Osteocyte (in vitro differentiated cells): ENCODE measurements at places on chromosomes 16 and 17.

GRCh38 chr16:6605490-6605889 lies 727.2 kb upstream of the RBFOX1 start:
- DNase-seq: no peak

DNA sequence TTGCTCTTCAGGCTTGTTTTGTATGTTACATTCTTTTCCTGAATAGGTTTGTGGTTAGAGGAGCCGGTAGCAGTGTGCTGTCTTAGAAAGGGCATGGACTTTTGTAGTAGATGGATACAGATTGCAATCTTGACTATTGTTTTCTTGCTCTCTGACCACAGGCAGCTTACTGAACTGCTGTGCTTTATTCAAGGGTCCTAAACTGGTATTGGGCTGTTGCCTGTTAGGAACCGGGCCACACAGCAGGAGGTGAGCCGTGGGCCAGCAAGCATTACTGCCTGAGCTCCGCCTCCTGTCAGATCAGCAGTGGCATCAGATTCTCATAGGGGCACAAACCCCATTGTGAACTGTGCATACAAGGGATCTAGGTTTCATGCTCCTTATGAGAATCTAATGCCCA lies 373.9 kb downstream of the CPPED1 start:
- DNase-seq: no peak

- no peak for DNase-seq
Measured at GRCh38 chr16:55062442-55062841, 131.8 kb downstream of the IRX5 start.

DNA sequence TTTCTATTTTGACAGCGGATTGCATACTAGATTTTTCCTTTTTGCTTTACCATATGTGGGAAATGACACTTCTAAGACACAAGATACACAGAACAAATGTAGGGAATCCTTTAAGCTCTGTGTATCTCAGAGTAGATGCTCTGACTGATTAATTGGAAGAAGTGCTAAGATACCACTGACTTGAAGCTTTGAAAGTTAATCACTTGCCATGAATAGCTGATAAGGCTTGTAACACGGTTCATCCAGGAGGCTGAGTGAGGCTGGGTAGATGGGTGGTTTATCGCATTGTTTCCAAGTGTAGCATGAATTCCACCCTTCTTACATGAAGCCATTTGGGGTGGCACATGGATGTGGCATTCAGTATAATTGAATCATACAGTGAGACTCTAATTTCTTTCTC lies 654.1 kb upstream of the RBFOX1 start:
- DNase-seq: no peak

DNA sequence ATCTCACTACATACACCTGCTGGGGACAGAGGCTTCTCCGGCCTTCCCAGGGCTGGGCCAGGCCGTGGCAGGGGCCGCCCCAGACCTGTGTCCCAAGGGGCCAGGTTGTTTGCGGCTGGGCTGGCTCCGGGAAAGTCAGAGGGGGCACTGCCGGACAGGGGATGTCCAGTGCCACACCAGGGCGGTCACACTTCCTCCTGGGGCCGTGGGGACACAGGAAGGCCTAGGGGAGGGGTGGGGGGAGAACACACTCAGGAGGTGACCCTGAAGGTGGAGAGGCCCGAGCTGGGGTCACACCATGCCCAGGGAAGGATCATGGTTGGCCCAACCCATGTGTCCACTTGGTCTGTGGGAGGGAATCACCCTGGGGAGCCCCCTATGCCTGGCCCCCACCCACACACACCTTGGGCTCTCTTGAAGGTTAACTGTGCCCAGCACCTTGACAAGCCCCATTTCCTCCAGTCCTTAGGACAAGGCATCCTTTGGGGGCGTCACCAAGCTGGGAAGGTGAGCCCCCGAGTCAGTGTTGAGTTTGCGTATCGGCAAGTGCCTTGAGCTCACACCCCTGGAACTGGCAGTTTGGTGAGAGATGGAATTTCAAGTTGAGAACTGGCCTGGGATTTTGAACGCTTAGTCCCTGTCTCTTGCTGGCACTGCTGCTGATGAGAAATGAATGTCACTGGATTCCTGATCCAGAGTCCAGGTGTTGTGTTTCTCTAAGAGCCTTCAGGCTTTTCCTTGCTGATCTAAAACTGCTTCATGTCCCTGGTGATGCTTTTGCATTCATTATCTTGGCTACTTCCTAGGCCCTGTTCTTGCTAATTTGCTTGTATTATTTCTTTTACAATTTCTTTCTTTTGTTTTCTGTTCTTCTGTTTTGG lies 7.7 kb upstream of the ACTG1 start:
- no peak for DNase-seq

DNA sequence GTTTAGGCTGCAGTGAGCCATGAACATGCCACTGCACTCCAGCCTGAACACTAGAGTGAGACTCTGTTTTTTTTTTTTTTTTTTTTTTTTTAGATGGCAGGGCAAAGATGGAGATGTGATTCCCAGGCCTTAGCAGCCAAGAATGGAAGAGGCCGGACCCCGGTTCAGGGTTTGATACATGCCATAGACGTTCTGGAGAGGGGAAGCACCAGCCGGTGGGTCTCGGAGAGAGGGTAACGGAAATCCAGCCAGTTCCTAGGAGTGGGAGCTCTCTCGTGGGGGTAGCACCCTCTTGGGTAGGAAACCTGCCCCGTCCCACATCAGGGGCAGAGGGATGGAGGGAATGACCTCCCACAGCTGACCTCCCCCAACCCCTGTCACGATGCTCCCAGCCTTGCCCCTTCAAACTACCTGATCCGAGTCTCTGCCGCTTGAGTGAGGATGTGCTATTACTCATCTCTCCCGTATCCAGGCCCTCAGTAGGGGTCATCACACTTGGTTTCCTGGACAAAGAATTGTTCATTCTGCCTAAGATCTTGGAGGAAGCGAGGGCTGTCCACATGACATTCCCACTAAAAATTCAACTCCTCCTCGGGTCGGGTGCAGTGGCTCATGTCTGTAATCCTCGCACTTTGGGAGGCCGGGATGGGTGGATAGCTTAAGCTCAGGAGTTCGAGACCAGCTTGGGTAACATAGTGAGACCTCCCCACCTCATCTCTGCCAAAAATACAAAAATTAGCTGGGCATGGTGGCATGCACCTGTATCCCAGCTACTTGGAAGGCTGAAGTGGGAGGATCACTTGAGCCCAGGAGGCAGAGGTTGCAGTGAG lies 47.3 kb downstream of the MIS12 start:
- DNase-seq: no peak

- DNase-seq: no peak
Measured at GRCh38 chr16:66933776-66934137, 445 bp downstream of the CIAO2B start.

DNA sequence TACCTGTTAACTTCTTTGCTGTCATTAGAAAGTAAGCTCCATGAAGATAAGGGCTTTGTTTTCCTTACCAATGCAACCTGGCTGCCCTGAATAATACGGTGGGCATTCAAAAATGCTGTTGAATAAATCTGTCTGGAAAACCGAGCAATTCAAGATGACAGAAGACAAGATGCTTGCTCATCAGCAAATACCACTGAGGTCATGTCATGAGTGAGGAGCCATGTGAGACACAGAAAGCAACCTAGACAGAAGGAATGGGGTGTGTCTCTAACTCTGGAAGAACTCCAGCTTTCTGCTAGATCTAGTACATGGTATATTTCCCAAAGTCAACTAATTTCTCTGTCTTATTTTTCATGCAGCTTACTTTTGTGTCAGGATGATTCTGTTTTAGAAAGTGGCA lies 64.2 kb downstream of the STH start:
- no peak for DNase-seq

DNA sequence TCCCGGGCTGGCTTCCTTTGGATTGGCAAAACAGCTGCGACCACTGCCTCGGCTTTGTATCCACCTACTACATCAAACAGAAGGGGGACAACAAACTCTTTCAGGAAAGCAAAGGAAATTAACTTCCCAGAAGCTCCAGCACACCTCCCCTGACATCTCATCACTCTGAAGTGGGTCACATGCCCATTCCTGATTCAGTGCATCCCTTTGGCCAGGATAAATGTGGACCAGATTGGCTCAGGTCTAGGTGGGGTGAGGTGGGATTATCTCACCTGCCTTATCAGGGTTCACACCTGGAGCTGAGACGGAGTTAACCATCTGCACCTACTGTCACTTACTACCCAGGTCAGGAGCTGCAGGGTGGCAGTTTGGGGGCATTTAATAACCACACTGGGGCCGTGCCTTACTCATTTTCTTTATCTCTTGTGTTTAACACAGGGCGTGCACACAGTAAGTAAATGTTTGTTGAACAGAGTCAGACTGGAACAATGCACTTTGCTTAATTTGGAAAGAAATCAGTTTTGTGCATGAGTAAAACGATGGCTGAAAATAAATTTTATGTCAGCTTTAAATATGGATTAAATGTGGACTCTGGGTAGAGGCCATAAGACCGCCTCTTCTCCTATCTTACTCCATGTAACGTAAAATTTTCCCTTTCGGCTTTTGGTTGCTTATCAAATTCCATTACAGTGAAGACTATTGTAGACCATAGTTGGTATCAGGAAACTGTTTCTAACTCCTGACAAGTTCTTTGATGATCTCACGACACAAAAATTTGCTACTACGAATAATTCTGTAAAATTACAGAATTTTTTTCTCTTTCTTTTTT lies 36.0 kb downstream of the IQCK start:
- DNase-seq: no peak

DNA sequence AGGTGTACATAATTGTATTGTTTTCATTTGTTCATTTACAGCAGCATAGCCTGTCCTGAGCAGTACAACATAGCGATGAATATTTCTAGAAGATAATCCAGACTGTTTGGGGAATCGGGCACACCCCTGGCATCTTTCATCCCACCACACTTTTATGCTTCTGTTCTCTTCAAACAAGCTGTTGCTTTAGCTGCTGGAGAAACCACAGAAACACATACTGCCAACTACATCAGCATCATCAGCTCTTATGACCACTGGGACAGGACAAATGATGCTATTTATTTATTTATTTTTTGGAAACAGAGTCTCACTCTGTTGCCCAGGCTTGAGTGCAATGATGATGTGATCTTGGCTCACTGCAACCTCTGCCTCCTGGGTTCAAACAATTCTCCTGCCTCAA lies 22.6 kb upstream of the HAPSTR1 start:
- no peak for DNase-seq

DNA sequence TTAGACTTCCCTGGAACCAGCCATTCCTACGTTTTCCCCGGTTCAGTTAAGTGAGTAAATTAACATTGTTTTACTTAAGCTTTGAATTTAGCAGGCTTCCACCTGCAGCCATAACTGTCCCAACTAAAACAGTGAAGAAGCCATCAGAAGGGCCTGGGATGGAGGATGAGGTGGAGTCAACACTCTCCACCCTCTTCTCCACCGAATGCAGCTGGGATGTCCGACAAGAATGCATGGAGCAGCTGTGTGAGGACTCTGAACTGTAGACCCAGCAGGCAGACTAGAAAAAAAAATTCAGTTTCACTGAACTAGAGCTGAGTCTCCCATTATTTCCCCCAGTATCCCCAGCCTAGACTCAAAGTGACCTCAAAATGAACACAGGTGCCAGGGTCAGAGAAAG lies 114.8 kb downstream of the C16orf95 start:
- no peak for DNase-seq

DNA sequence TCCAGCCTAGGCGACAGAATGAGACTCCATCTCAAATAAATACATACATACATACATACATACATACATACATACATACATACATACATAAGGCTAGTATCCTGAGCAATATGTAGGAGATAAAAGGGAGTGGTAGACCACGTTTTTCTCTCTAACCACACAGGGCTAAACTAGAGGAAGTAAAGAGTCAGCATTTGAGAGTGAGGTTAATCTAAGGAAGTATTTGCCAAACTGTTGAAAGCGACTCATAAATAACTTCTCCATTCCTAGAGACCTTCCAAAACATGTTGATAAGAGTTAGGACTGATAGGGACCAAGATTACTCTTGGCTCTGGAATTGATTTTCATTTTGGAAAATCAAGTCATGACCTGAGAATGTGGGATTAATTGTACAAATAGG lies 68.9 kb downstream of the NEUROD2 start:
- no peak for DNase-seq

GRCh38 chr17:38925263-38925995 lies at the start of gene LASP1NB:
Gene LASP1NB (plus strand): TSS chr17:38925614.
- peak; percentile 64 for DNase-seq

DNA sequence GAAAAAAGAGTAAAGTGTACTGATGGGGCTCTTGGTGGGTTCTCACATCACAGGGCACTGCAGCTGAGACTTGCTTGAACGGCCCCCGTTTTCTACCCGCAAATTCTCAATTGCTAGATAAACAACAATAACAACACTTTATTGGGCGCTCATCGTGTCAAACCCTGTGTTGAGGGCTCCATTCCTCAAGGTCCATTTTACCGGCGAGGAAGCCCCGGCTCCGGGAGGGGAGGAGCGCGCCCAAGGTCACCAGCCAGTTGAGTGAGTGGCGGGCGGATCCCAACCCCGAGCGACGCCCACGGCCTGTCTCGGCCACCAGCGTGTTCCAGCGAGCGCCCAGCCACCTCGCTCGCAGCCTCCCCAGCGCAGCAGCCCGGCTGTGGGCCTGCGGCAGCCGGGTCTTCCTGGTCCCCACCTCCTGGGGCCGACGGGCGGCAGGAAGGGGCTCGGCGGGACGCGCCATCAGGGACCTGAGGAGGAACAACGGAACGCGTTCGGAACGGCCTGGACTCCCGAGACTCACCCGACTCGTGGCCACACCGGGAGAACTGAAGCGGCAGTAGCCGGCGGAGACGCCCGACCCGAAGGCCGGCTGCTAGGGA lies 373 bp downstream of the CMC2 start:
- peak; percentile 89 for DNase-seq

GRCh38 chr16:83689385-83689831 lies 118.4 kb upstream of the HSBP1 start:
- no peak for DNase-seq

- DNase-seq: no peak
Measured at GRCh38 chr17:81025741-81026129, 9.2 kb upstream of the BAIAP2 start.

DNA sequence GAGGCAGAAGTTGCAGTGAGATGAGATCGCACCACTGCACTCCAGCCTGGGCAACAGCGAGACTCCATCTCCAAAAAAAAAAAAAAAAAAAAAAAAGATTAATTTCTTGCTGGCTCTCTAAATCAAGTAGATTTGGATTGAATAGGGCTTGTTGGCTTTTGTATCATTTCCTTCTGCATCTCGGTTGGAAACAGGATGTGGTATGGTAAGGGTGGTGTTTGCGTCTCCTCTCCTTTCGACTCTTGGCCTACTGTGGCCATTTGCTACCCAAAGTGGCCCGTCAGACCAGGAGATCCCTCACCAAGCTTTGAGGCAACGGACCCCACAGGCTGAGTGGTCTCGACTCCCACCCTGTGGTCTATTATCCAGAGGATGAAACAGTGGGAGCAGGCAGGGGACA lies 168.0 kb upstream of the IRX3 start:
- no peak for DNase-seq

DNA sequence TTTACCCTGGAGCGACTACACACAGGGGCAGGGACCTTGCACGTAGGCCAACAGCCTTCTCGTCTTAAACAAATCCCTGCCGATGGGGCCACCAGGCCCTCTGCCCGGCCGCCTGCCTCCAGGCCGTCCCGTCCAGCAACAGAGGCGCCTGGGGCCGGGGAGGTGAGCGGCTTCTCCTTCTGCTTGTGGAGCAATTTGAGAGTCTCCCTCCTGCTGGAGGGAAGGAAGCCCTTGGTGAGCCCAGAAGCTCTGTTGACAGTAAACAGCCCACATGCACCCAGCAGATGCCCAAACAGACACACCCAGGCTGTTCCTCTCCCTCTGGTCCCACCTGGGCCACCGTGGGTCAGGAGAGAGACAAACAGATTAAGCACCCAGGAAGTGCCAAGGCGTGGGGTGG lies 8.1 kb downstream of the SLC43A2 start:
- DNase-seq: no peak
